ENCODE measurements at places on chromosomes 1 and 21.

- DNase-seq = no peak
Observed at GRCh38 chr1:15081102-15081501, 72.4 kb upstream of the TMEM51 start.

- DNase-seq = no peak
Observed at GRCh38 chr1:202664083-202664482, 46.2 kb downstream of the SYT2 start.

DNA sequence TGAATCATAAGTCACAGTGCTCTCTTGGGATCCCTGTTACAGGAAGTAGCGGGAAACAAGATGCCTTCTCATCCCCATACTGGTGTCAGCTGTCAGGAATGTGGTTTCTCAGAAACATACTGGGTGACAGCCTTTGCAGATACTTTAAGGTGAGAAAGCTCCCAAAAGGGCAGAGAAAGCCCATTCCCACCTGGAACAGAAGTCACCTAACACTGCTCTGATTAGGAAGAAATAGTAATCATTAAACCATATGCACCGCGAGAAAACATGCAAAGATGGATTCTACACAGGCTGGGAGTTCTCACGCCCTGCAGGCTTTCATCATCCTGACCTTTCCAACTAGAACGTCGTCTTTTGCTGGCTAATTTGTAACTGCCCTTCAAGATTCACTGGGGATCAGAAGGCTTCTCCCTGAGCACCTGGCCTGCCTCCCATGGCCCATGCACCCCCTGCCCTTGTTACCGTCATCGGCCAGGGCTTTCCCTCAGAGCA, 46.2 kb upstream of the SLC44A3 start:
- no peak for DNase-seq

- DNase-seq = no peak
Observed at GRCh38 chr1:21507511-21508270, 1.5 kb upstream of the ALPL start.

DNA sequence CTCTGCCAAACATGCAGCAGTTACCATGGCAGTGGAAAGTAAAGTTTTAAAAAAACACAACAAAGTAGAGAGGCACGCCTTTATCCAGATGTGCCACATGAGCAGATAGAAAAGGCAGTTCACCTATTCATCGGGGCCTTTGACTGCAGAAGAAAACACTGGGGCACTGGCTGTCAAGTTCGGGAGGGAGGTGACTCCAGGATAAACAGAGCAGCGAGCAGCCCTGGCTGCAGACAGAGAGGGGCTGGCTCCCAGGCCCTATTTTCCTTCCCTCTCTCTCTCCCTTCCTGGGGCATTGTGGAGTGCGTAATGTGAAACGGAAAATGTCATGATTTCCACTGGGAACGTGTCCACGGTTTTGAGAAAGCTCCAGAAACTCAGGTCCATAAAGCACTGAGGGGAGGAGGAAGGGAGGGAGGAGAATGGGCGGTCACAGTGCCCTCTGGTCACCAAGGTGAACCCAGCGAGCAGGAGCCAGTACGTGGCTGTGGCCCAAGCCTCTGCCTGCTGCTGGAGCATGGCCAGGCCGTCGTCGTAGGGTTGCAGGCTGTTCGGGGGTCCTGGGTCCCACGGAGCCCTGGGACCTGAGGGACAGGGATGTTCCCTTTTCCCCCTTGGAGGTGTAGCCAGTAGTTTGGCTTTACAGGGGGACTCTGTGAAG, 114.7 kb upstream of the IRF2BP2 start:
- no peak for DNase-seq

DNA sequence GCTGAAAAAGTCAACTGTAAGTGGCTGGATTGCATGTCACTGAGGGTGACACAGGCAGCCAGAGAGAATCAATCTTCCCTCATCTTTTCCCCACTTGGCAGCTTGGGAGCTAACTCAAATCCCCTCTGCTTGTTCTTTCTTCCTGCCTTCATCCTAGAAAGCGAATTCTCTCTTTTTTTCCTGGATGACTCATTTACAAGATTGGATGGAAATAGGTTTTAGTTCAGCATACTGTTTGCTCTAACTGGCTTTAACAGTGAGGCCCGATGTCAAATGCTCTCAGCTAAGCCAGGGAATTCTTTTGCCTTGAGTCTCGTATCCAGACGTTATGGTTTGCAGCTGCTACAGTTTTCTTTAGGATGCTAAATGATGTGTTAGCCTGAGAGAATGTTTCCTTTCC, 72.7 kb downstream of the HUNK start:
- DNase-seq = no peak

GRCh38 chr1:89975540-89976125, 19.3 kb upstream of the ZNF326 start:
- no peak for DNase-seq

DNA sequence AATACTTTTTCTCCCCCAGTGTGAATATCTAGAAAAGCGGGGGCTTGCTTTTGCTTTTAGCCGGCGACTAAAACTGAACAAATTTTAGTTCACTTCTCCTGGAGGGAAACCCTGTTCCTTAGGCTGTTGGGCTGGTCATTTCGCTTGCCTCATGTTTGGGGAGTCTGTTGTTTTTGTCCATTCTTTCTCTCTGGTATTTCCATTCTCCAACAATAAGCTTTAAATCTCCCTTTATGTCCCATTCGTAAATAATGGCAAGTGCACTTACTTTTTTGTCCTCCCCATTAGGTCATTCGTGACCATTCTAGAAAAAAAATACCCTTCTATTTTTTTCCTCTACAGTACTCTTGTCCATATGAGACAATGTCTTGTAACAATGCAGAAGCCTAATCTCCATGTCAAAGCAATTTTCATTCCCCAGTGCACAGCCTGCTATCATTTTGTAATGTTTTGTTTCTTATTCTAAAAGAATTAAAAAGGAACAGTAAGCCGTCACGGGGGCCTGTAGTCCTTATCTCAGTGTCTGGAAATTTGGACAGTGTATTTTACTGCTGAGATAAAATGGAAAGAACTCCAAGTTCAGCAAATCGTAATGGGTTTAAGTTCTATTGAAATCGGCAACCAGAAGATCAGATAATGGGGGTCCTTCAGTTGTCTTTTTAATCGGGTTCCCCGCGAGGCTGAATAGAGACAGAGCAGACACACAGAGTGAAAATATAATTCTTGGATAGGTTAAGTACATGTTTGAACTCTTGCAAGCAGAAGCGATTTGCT, 21.8 kb downstream of the PROX1 start:
- DNase-seq = no peak
